ENCODE measurements at places on chromosomes 6 and 20.
A peak's percentile ranks its signal among the peaks of the same experiment; 100 is the strongest.

DNA sequence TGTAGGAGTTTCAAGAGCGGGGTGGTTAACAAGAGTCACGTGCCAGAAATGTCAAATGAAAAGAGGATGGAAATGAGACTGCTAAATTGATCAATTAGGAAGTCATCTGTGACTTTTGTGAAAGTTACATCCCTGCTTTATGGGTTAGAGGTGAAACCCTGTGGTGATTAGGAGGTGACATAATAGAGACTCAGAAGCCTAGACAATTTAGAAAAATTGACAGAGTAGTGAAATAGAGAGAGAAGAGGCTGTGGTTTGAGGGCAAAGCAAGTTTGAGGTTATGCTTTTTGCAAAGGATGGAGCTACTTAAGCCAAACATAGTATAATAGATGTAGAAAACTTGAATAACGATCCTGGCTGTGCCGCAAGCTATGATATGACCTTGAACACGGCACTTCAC, 71.8 kb downstream of the IMPG1 start:
- no peak for DNase-seq

DNA sequence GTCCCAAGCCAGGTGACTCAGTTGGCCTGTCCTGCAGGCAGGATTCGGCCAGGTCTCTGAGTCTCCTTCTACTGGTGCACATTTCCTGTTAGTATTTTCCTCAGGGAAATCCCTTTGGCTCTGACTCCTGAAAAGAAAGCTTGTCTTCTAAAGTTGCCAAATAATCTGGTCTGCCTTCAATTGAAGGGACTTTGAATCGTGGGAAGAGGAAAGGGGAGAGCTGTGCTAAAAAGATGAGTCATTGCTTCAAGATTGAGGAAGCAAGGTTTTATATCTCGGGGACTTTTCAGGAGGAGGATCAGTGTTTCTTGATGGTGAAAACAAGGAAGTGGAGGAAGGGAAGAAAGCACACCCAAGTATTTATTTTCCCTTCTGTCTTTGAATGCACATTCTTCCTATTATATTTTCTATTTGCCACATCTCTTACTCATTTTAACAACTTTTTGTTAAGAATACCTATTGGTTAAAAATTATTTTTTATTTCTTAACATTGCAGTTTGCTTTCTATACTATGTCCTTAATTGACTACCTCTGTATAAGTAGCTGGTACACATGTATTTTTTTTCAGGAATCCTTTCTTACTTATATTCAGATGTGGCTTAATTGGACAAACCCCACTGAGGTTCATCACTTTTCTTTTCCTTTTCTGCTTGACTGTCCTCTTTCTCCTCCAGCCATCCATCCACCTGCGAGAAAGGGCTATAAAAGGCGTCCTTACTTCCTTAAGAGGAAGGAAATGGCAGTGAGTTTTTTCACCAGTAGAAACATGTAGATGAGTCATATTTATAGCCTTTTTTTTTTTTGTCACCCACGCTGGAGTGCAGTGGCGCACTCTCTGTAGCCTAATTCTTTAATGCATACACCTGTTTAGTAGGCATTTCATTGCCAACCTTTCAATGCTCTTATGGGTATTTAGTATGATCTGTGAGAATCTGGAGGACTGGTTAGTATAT, 15.0 kb upstream of the IFNGR1 start:
- DNase-seq: no peak

DNA sequence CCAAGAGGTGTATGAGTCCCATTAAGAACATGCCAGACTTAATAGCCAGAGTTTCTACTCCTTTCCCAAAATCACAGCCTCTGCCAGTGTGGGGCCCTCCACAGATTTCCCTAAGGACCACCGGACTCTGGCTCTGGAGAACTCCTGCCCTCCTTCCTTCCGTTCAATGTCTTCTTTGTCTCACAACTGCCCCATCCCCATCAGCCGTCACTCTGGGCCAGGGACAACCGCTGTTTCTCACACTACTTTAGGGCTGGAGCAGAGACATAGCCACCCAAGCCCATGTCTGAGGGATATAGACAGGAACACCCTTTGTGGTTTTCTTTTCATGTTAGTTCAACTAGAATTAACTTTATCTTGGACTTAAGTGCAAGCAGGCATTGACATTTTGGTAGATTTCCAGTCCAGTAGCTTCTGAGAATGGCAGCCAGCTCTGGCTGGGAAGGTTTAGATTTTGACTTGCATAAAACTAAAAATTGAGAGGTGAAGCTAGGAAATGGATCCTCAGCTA, 6.7 kb upstream of the ACSS1 start:
- DNase-seq: no peak

GRCh38 chr20:40753472-40753871, 64.4 kb upstream of the MAFB start:
- DNase-seq: no peak

DNA sequence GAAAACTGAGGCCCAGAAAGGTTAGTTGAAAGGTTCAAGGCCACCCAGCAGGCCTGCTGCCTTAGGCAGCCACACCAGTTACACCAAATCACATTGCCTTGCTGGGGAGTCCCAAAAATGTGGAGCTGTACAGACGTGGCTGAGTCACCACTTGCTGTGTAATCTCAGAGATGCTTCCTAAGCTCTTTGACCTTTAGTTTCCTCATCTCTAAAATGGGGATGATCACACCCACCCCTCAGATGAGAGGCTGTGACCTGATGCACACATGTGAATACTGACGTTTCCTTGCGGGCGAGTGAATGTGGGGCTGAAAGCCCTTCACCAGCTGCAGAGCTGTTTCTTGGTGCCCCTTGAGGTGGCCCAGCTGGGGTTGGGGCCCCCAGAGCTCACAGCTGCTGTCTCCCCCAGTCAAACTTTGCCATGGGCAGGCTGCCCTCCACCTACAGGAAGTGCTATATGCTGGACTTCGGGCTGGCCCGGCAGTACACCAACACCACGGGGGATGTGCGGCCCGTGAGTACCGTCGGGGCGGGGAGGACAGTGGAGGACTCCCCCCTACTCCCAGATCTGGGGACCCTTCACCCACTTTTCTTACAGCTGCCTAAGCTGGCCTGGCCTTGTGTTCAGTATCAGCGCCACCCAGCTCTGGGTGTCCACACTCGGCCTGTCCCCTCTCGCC, 11.0 kb downstream of the TTBK1 start:
- no peak for DNase-seq

- no peak for DNase-seq
Measured at GRCh38 chr20:50987493-50988210, 29.0 kb downstream of the MOCS3 start.

GRCh38 chr6:145531032-145531431, 204.3 kb downstream of the EPM2A start:
- no peak for DNase-seq

DNA sequence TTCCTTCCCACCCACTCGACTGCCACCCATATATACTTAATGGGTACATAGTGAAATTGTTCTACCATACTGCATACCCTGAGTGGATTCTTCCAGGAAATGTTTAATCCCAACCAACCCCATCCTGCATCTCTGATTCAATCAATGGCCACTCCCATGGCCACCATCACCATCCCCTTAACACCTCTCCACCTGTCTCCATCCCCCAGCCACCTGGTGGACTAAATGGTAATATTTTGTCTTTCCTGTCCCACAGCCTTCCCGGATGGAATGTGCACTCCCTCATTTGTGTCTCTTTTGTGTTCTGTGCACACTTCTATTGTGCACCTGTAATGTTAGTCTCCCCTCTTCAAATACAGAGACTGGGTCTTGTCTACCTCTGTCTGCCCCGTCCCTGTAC, 259.9 kb downstream of the ALDH8A1 start:
- no peak for DNase-seq

DNA sequence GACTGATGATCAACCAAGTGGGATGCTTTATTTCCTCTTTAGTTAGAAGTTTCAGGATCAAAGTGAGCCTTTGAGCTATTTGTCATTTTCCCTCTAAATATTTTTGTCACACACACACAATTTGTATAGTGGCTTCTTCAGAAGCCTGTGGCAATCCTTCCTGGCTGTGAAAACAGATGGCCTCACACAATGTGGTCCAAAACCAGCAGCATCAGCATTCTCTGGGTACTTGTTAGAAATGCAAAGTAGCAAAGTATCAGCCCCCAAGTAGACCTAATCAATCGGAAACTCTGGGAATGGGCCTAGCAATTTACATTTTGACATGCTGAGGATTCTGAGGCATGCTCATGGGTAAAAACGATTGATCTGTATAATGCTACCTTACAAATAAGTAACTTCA, 115.9 kb downstream of the PAX1 start:
- no peak for DNase-seq

GRCh38 chr20:57061051-57061900, 205.2 kb downstream of the BMP7 start:
- no peak for DNase-seq

GRCh38 chr6:31272836-31273626, 1.1 kb upstream of the HLA-C start:
- no peak for DNase-seq

GRCh38 chr6:163017801-163018200, 290.0 kb downstream of the PACRG start:
- DNase-seq: no peak

DNA sequence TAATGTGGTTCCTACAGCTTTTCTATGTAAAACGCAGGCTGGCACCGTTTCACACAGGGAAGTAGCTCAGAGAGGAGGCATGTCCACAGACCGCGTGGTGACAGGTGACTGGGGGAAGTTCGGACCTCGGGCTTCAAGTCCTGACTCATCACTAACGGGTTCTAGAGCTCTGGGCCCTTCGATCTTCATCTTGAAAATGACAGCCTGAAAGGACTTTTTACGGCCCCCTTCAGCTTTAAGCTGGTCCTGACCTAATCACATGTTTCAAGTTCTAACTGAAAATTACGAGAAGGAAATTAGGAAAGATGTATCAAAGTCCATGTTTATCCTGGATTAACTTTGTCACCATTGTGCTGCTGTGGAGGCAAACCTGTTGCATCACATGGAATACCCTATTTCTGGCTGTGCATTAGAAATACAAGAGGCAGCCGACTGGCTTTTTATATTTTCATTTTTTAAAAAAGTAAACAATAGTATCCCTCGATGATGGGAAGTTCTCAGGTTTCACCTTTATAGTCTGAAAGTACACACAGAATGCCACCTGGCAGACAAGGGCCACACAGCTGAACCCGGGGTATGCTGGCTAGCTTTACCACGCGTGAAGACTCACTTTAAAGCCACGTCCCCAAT, 2.0 kb downstream of the MAN1A1 start:
- DNase-seq: no peak

GRCh38 chr20:59192533-59192896, 28.9 kb downstream of the ZNF831 start:
- DNase-seq: no peak

DNA sequence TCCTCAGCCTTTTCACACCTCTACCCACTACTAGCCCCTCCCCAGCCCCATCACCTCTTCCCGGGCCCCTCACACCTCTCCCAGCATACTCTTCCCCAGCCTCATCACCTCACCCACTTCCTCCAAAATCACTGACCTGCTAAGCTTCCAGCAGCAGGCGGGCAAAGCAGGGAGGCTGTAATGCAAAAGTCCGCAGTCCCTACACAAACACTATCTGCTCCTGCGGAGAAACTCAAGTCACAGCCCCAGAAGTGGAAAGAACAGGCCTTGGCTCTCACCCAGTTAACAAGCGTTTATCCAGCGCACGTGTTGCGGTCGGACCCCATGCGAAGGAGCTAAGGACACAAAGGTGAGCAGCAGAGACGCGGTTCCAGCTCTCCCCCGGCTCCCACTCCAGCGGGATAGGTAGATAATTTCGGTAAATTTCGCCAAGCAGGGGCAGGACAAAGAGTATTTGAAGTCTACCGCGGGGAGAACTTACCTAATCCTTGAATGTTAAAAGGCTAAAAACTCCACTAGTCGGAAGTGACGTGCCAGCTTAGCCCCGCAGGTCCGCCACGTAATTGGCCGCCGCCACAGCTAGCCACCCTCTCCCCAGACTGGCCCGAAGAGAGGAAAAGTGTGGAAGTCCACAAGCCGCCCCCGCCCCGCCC, 728 bp upstream of the TRIM39 start:
- DNase-seq: peak; percentile 57

DNA sequence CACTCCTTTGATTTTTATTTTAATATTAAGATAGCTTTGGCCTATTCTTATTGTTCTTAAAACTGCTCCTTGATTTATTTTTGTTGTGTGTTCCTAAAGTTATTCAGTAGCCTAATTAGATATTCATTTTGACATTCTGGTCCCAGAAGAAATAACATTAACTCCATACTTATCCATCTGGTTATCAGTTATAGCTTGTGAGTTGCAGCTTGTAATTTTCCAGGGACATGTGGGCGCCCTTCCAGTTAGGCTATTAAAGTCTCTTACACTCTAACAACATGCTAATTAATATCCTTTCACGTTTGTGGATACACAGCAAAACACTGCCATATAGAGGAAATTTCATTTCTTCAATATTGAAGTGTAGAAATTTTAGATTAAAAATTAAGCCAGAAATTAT, 987.5 kb downstream of the HACE1 start:
- DNase-seq: no peak

DNA sequence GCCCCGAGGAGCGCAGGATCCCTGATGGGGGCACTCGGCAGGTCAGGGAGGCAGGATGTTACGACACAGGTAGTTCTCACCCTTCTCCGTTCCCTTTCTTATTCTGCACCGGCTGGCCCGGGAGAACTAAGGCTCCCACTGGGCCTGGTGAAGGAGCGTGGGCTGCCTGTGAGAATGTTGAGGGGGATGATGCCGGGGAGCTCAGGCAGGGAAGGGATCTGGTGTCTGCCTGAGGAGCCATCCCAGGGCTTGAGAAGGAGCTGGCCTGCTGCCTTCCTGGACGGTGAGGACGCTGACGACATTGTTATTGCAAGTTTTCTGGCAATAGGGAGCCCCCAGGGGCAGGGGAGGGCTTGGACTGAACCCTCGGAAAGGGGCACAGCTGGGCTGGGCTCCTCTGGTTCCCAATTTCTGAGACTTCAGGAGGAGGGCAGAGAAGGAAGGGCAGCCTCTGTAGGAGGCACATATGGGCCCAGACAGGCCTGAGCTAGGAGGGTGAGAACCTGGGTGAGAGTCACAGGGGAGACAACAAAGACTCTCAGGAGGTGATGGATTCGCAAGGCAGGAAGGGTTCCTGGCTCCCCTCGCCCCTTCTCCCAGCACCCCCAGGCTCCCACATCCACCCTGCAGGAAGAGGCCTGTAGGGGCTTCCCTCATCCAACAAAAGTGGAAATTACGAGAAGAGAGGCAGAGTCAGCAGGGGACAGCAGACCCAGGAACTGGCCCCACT, 32.8 kb downstream of the CYP21A2 start:
- DNase-seq: no peak

- no peak for DNase-seq
Measured at GRCh38 chr6:1609041-1609647, 571 bp upstream of the FOXC1 start.
